ENCODE measurements at places on chromosomes 2 and 18.

- H3K27ac ChIP-seq = no peak overlapping the region
- H3K27me3 ChIP-seq = no peaks in the 10 kb centered on the region
- no peaks in the 10 kb centered on the region for H3K36me3 ChIP-seq
- H3K4me1 ChIP-seq = no peaks in the 10 kb centered on the region
- DNase-seq = no peak
These were observed 171.2 kb downstream of the SPAG16 start for GRCh38 chr2:213455316-213456008.

DNA sequence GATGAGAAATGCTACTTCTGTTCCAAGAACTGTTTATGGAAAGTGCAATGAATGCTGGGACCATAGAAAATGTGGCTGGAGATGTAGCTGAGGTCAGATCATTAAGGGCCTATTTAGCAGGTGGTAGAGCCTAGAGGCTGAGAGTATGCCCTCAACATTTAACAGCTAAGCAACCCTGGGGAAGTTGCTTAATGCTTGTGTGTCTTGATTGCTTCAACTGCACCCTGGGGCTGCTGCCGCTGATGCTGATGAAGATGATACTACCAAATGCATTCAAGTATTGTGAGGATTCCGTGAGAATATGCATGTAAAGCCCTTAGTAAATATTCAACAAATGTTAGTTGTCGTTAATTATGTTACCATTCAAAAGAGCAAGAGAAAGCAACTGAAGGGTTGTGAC, 273.2 kb downstream of the BCL11A start:
- no peaks in the 10 kb centered on the region for H3K27me3 ChIP-seq
- H3K36me3 ChIP-seq = no peaks in the 10 kb centered on the region
- DNase-seq = no peak
- no peak overlapping the region for H3K27ac ChIP-seq

DNA sequence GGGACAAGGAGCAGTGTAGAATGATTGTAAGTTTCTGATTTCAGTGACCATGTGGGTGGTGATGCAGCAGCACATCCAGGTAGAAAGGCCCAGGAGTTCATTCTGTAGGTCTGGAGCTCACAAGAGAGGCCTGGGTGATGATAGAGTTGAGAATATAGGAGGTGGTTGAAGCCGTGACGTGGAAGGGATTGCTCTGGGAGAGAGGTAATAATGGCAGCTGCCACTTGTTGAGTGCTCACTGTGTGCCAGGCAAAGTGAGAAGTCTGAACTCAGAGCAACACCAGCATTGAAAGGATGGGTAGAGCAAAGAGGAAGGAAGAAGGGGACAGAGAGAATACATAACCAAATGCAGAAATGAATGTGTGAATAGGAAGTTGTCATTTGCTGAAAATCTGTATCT, 3.3 kb downstream of the TTLL4 start:
- DNase-seq = no peak
- H3K4me1 ChIP-seq = peaks cover 18% of the 10 kb centered on the region
- no peaks in the 10 kb centered on the region for H3K27me3 ChIP-seq
- no peak overlapping the region for H3K4me3 ChIP-seq

GRCh38 chr2:46847726-46848412, 67.7 kb downstream of the MCFD2 start:
- H3K4me3 ChIP-seq = no peak overlapping the region
- H3K27me3 ChIP-seq = no peaks in the 10 kb centered on the region
- peak; percentile 32 for DNase-seq

GRCh38 chr18:57542126-57542525, 44.4 kb downstream of the FECH start:
- DNase-seq = no peak
- no peaks in the 10 kb centered on the region for H3K27me3 ChIP-seq
- H3K4me3 ChIP-seq = no peak overlapping the region
- no peaks in the 10 kb centered on the region for H3K4me1 ChIP-seq

DNA sequence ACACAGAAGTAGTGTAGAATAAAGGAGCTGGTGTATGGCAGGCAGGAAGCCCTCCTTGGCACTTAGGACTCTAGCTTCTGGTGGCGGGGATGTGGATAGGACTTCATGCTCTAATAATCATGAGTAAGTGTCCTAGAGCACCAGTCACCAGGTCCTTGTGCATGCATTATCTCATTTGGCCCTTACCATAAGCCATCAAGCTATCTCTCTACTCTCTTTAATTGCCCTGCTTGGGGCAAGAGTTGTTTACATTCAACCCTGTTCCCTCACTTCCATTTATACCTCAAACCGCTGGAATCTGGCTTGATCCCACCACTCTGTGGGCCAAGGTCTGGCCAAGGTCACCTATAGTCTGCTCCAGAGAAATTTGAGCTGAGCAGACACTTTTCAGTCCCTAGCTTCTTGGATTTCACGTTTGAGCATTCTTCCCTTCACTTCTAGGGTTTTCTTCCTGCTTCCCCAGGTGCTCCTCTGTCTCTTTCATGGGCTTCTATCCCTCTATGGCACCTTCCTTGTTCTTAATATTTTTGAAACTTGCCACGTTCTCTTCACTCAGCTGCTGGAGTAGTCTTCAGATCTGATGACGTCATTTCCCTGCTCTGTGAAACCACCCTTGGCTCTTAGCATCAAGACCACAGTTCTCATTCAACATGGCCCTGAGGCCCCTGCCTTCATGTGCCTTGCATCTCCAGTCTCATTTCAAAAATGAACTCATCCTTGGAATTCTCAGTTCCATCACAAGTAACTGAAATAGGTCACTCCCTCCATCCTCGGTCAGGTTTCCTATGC, 94.9 kb upstream of the GATA6 start:
- H3K27me3 ChIP-seq = no peaks in the 10 kb centered on the region
- no peaks in the 10 kb centered on the region for H3K36me3 ChIP-seq
- no peak for DNase-seq
- H3K27ac ChIP-seq = no peak overlapping the region

- no peak overlapping the region for H3K27ac ChIP-seq
- H3K4me3 ChIP-seq = no peak overlapping the region
- H3K36me3 ChIP-seq = no peaks in the 10 kb centered on the region
- no peak for DNase-seq
- no peaks in the 10 kb centered on the region for H3K4me1 ChIP-seq
These were observed 64.5 kb upstream of the ZCCHC2 start for GRCh38 chr18:62458346-62458745.

DNA sequence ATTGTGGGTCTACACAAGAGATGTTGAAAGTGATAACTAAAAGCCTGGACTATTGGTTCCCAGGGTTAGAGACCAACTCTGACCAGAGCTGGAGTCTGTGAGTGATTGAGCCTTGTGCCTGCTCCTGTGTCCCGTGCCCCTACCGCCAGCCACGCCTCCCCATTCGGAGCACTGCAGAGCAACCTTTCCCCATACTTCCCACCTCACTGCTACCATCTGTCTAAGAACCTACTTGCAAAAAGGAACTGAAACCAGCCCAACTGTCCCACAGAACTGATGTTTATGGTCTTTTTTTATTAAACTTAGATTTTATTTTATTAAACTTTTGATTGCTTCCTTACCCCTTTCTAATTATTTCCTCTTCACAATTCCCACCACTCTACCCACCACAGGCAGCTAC, 300.3 kb upstream of the MGAT5 start:
- no peak for DNase-seq
- H3K36me3 ChIP-seq = no peaks in the 10 kb centered on the region
- no peaks in the 10 kb centered on the region for H3K4me1 ChIP-seq
- H3K27me3 ChIP-seq = peaks cover 4% of the 10 kb centered on the region
- no peak overlapping the region for H3K4me3 ChIP-seq

- peaks cover 55% of the 10 kb centered on the region for H3K4me1 ChIP-seq
- H3K27me3 ChIP-seq = no peaks in the 10 kb centered on the region
- no peaks in the 10 kb centered on the region for H3K36me3 ChIP-seq
- peak overlapping the region; percentile 83 for H3K27ac ChIP-seq
- no peak for DNase-seq
These were observed 71.0 kb downstream of the HS1BP3 start for GRCh38 chr2:20579866-20580265.

- H3K4me3 ChIP-seq = no peak overlapping the region
- H3K36me3 ChIP-seq = no peaks in the 10 kb centered on the region
- H3K27ac ChIP-seq = peak overlapping the region; percentile 62
- no peaks in the 10 kb centered on the region for H3K4me1 ChIP-seq
These were observed 90.4 kb downstream of the MEP1B start for GRCh38 chr18:32280188-32280783.

- H3K27ac ChIP-seq = no peak overlapping the region
- no peak for DNase-seq
- H3K27me3 ChIP-seq = no peaks in the 10 kb centered on the region
- no peaks in the 10 kb centered on the region for H3K4me1 ChIP-seq
- no peaks in the 10 kb centered on the region for H3K36me3 ChIP-seq
- H3K4me3 ChIP-seq = no peak overlapping the region
These were observed 19.4 kb upstream of the RNF149 start for GRCh38 chr2:101327863-101328394.

GRCh38 chr18:61753373-61753772, 139.4 kb downstream of the RNF152 start:
- H3K27me3 ChIP-seq = no peaks in the 10 kb centered on the region
- no peak overlapping the region for H3K27ac ChIP-seq
- H3K4me1 ChIP-seq = peaks cover 6% of the 10 kb centered on the region
- no peak for DNase-seq
- no peak overlapping the region for H3K4me3 ChIP-seq
- no peaks in the 10 kb centered on the region for H3K36me3 ChIP-seq
